ENCODE measurements at places on chromosomes 6 and 20.

- no peak for DNase-seq
Observed at GRCh38 chr6:35859367-35859766, 54.2 kb downstream of the LHFPL5 start.

- no peak for DNase-seq
Observed at GRCh38 chr6:11320914-11321597, 88.6 kb upstream of the NEDD9 start.

- no peak for DNase-seq
Observed at GRCh38 chr6:10248378-10248843, 166.5 kb downstream of the TFAP2A start.

DNA sequence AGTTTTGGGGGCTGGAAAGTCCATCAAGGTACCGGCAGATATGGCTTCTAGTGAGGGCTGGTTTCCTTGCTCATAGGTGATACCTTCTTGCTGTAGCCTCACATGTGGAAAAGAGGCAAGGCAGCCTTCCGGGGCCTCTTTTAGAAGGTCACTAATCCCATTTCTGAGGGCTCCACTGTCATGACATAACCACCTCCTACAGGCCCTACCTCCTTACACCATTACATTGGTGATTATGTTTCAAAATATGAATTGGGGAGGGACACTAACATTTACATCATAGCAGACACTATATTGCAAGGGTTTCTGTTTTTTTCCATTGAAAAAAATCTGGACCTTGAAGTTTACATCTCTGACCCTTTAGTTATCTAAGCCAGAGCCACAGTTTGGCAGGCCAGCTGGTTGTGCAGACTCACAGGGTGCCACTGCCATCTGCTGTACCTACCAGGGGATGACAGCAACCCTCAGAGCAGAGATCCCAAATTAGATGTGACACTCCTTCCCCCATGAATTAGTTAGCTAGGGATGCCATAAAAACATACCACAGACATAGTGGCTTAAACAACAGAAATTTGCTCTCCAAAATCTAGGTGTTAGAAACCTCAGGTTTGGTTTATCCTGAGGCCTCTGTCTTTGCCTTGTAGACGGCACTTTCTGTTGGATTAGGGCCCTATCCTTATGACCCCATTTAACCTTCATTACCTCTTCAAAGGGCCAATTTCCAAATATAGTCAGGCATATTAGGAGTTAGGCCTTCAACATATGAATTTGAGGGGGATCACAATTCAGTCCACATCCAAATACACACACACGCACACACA lies 166.4 kb upstream of the RNF217 start:
- DNase-seq: peak; percentile 3

- DNase-seq: no peak
Observed at GRCh38 chr6:79425589-79426311, 111.5 kb downstream of the LCA5 start.

DNA sequence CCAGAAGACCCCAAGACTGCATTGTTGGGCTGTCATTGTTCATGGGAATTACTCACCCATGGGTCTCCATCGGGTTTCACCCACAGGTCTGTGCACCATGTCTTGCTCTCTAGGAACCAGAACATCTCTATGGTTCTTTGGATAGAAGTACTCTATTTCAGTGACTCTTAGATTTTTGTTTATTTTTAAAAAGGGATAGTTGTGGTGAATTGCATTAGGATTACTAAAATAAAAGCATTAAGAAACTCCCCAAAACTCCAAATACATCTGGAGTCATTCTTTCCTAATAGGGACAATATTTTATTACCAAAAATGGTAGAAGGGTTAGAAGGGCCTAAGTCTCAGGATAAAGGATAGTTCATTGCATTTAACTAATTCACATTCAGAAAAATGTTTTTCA lies 166.9 kb upstream of the TNFAIP3 start:
- DNase-seq: no peak

- no peak for DNase-seq
Observed at GRCh38 chr6:125102891-125103290, 50.7 kb upstream of the TPD52L1 start.

DNA sequence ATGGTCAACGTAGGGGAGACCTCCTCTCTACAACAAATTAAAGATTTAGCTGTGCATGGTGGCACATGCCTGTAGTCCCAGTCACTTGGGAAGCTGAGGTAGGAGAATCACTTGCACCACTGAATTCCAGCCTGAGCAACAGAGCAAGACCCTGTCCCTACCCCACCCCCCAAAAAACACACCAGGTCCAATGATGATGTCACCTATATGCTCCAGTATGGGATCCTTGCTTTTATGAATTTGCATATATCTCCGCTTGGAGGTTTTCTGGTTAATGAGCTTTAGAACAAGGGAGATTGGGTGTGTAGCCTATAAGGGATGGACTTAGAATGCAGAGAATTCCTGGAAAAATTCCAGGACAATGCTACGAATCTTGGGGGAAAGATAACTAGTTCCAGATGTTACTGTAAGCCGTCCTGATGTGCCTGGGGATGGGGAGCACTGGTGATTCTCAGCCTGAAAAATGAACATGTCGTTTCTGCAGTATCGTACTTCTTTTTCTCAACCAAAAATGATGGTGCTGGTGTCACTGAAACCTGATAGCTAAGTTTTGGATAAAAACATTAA lies 61.1 kb downstream of the ZBTB2 start:
- DNase-seq: no peak

DNA sequence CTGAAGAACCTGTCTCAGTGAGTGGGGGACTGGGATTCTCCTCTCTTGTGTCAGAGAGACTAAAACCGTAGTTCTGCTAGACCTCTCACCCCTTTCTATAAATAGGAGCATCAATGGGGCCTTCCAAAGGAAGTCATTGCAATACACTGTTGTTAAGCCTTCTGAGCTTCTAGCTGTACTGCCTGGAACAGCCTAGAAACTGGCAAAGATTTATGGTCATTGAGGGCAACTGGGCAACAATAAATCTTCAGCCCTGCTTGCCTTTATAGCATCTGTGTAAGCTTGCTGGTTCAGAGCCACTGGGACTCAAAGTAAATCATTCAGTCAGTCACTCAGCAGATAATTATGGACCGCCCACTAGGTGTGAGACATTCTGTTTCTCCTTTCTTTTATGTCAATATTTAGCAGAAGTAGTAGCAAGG lies 53.2 kb downstream of the PPP1R14C start:
- DNase-seq: no peak

DNA sequence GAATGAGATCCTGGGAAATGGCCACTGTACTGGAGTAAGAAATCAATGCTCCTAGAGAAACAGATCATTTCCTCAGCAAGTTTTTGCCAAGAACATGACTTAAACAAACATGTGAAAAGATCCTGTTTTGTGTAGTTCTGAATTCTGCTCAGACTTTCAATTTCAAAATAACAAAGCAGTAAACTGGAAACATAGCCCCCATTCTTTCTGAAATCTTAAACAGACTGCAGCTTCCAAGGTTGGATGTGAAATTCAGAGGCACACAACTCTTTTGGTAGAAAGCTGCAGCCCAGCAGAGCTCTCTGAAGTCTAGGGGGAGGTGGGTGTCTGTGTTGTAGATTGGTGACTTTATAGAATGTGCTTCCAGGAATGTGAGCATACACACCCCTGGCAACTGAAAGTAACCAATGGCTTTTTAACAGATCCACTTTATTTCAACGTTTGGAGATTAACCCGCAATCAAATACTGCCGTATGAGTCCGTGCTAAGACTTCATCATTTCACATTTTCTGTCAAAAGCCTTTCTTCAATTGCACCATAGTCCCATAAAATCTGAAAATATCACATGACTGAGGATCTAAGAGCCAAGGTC lies 86.4 kb downstream of the ATXN1 start:
- no peak for DNase-seq

Data from GM10248 (cell line).